ENCODE measurements at places on chromosomes 7 and 10. TPM values are rescaled to one million over a fixed set of nuclear protein-coding genes. Genes with fewer than 3 reads are reported as not detected.

The NCF1 gene
- total RNA-seq: under 0.01 TPM

The PDE6C gene
- total RNA-seq: not detected

The EVX1 gene
- total RNA-seq: not detected

The C1QL3 gene
- total RNA-seq: not detected

The HUS1 gene
- 19.9 TPM for total RNA-seq

The SYNPO2L gene
- total RNA-seq: under 0.01 TPM

The OR2A42 gene
- total RNA-seq: not detected

The FAM24B gene
- 4.4 TPM for total RNA-seq

The MYOZ1 gene
- total RNA-seq: not detected

The RPA3 gene
- 15.9 TPM for total RNA-seq

The PRTFDC1 gene
- 5.3 TPM for total RNA-seq

The ZNF398 gene
- 17.7 TPM for total RNA-seq

The ANKRD1 gene
- 27.7 TPM for total RNA-seq

The IL2RA gene
- total RNA-seq: not detected

The FUOM gene
- total RNA-seq: 5.1 TPM

GRCh38 chr7:44985033-44985695 lies 6.3 kb upstream of the MYO1G start:
- H3K4me1 ChIP-seq: peaks cover 37% of the 10 kb centered on the region
- peaks cover 42% of the 10 kb centered on the region for H3K36me3 ChIP-seq
- no peaks in the 10 kb centered on the region for H3K27me3 ChIP-seq
- H3K27ac ChIP-seq: peak overlapping the region; percentile 98

DNA sequence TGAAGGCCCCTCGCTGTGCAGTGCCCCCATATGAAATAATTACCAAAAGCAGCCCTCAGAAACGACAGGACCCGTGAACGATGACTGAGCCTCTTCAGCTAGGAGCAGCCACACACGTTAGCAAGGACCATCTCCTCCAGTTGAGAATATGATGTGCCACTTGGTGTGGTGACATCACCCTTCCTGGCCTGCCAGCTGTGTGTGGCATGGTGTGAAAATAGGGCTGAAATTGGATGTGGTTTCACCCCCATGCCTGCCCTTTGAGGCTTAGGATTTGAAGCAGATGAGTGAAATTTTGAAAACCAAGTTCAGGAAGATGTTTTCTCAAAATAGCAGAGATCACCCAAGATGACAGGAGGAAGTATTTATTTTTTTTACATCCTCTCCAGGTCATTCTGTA lies 49.1 kb upstream of the BTBD16 start:
- H3K36me3 ChIP-seq: no peaks in the 10 kb centered on the region
- H3K27ac ChIP-seq: no peak overlapping the region
- DNase-seq: no peak
- H3K4me3 ChIP-seq: no peak overlapping the region
- H3K27me3 ChIP-seq: no peaks in the 10 kb centered on the region

DNA sequence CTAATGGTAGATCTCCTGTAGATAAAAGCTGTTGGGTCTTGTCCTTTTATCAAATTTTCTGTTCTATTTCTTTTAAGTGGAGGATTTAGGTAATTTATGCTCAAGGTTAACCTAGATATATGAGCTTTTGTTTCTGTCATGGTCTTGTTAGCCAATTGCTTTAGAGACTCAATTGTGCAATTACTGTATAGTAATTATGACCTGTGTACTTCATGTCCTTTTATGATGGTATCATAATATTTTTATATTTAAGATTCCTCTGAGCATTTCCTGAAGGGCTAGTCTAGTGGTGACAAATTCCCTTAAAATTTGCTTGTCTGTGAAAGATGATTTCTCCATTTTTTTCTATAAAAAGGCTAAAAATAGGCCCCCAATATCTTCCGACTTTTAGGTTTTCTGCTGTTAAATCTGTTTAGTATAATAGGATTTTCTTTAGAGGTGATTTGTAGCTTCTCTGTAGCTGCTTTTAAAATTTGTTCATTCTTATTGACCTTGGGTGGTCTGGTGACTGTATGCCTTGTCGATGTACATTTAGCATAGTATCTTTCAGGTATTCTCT lies 5.4 kb upstream of the AKR1C3 start:
- no peak overlapping the region for H3K4me3 ChIP-seq
- no peak for DNase-seq
- H3K4me1 ChIP-seq: no peaks in the 10 kb centered on the region
- no peak overlapping the region for H3K27ac ChIP-seq

GRCh38 chr10:106866244-106866845 lies 298.2 kb downstream of the SORCS1 start:
- no peaks in the 10 kb centered on the region for H3K36me3 ChIP-seq
- no peak overlapping the region for H3K4me3 ChIP-seq
- no peak for DNase-seq
- no peaks in the 10 kb centered on the region for H3K27me3 ChIP-seq
- H3K27ac ChIP-seq: no peak overlapping the region

GRCh38 chr10:48476279-48476982 lies 128.4 kb downstream of the ARHGAP22 start:
- no peak overlapping the region for H3K4me3 ChIP-seq
- H3K4me1 ChIP-seq: peaks cover 8% of the 10 kb centered on the region
- H3K27ac ChIP-seq: no peak overlapping the region

- H3K4me3 ChIP-seq: no peak overlapping the region
- DNase-seq: no peak
- peaks cover 20% of the 10 kb centered on the region for H3K27me3 ChIP-seq
- H3K36me3 ChIP-seq: no peaks in the 10 kb centered on the region
These were observed 85.6 kb upstream of the KDM7A start for GRCh38 chr7:140262242-140262903.

- DNase-seq: peak; percentile 19
- H3K27ac ChIP-seq: no peak overlapping the region
- H3K4me1 ChIP-seq: peaks cover 10% of the 10 kb centered on the region
- H3K27me3 ChIP-seq: no peaks in the 10 kb centered on the region
These were observed 254.8 kb upstream of the PITRM1 start for GRCh38 chr10:3427347-3427746.

GRCh38 chr7:36472141-36472729 lies 82.6 kb downstream of the ANLN start:
- DNase-seq: no peak
- H3K4me3 ChIP-seq: no peak overlapping the region
- no peaks in the 10 kb centered on the region for H3K36me3 ChIP-seq
- H3K27ac ChIP-seq: no peak overlapping the region
- peaks cover 15% of the 10 kb centered on the region for H3K4me1 ChIP-seq

GRCh38 chr10:106836933-106837663 lies 327.4 kb downstream of the SORCS1 start:
- H3K4me3 ChIP-seq: no peak overlapping the region
- no peaks in the 10 kb centered on the region for H3K27me3 ChIP-seq
- no peak overlapping the region for H3K27ac ChIP-seq
- DNase-seq: no peak

- peak overlapping the region; percentile 87 for H3K27ac ChIP-seq
- peak; percentile 66 for DNase-seq
- H3K36me3 ChIP-seq: no peaks in the 10 kb centered on the region
- H3K4me1 ChIP-seq: peaks cover 46% of the 10 kb centered on the region
- no peaks in the 10 kb centered on the region for H3K27me3 ChIP-seq
- H3K4me3 ChIP-seq: no peak overlapping the region
These were observed 566.0 kb downstream of the SUGCT start for GRCh38 chr7:40700653-40701421.

GRCh38 chr10:11516431-11516746 lies 95.1 kb downstream of the USP6NL start:
- no peak for DNase-seq
- H3K4me1 ChIP-seq: peaks cover 1% of the 10 kb centered on the region
- H3K36me3 ChIP-seq: no peaks in the 10 kb centered on the region
- H3K27me3 ChIP-seq: no peaks in the 10 kb centered on the region
- H3K27ac ChIP-seq: no peak overlapping the region
- H3K4me3 ChIP-seq: no peak overlapping the region

DNA sequence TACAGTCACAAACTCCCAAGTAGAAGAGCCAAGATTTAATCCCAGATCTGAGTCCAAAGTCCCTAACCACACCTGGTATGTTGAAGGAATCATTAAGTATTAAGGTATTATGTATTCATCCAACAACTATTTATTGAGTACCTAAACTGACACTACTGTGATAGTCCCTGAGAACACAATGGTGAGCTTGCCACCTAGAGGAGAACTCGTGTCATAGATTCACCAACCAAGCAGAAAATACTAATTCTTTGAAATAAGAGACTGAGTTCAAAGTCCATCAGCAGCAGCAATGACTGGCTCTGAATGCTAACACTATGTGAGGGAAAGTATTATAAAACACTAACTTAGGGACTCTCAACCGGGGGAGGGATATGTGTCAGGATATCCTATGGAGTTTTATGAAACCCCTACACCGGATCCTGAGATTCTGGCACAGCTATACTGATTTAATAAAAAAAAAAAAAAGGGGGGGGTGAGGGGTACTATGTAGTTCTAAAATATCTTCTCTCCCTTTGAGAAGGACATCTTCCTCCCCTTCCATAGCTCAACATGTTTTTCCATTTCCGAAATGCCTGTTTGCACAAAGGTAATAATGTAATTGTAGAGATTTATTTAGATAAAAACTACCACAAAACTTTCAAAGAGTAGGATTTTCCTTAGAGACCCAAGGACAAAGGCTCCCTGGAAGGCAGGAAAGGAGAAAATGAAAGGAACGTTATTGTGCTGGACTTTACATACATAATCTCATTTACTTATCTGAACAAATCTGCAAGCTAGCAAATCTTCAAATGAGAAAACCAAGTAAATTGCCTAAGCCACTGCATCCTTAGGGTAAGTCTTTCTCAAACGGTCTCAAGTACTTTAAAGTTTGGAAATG lies 1.6 kb downstream of the NCOA4 start:
- H3K27ac ChIP-seq: peak overlapping the region; percentile 85
- peak overlapping the region; percentile 88 for H3K4me3 ChIP-seq
- peaks cover 60% of the 10 kb centered on the region for H3K4me1 ChIP-seq
- H3K36me3 ChIP-seq: no peaks in the 10 kb centered on the region
- H3K27me3 ChIP-seq: no peaks in the 10 kb centered on the region
- peak; percentile 75 for DNase-seq

DNA sequence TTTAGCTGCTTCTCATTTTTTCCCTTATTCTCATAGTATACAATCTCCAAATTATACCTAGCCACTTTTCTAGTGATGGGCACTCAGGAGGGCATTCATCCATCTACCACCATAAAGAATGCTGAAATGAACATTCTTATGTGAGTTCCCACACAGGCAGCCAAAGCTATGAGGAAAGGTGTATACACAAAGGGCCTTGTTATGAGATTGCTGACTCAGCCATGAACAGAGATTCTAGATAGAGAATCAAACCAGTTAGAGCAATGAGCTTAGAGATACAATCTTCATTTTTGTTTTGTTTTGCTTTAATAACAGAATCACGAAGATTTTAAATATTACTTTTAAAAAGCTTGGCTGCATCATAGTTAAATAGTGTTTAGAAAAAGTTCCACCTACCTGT lies 54.8 kb upstream of the TNKS2 start:
- H3K27ac ChIP-seq: no peak overlapping the region
- H3K27me3 ChIP-seq: peaks cover 19% of the 10 kb centered on the region
- DNase-seq: no peak
- H3K4me3 ChIP-seq: no peak overlapping the region
- no peaks in the 10 kb centered on the region for H3K36me3 ChIP-seq
- H3K4me1 ChIP-seq: no peaks in the 10 kb centered on the region

DNA sequence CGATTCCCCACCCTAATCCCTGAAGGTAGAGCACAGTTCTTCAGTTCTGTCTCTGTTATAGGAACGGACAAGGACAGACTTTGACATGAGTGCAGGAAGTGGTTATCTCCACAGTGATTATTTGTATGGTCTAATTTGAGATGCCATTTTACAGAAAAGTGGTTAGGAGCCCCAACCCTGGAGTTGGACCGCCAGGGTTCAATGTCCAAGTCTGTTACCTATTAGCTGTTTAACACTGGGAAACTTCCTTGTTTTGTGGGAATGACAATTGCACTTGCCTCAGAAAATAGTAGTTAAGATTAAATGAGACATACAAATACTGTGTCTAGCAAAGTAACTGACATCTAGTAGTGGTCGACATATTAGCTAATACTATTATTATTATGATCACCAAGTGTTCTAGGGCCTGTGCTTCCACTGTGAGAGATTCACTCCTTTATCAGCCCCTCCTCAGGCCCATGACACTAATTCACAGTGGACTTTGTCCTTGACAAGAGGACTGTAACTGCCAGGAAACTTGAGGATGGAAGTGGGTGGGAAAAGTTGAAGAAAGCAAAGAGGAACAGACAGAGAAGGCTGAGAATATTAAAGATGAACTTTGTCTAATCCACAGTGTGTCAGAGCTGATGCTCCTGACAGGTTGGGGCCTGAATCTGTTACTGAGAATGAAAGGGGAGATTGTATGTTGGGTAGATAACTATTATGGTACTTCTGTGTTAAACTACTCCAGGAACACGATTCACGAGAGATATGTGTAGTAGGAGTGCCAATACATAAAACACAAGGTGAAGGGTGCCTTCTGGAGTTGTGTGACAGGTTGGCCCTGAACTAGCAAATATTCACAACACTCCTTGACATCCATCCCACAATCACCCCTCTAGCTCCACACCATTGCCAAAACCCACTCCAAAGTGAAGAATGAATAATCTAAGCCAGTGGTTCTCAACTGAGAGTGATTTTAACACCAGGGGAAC lies 66.4 kb downstream of the TAC1 start:
- H3K27ac ChIP-seq: no peak overlapping the region
- DNase-seq: no peak
- H3K36me3 ChIP-seq: no peaks in the 10 kb centered on the region

- no peaks in the 10 kb centered on the region for H3K27me3 ChIP-seq
- DNase-seq: no peak
- no peaks in the 10 kb centered on the region for H3K4me1 ChIP-seq
- H3K36me3 ChIP-seq: peaks cover 9% of the 10 kb centered on the region
These were observed 60.2 kb downstream of the SGCE start for GRCh38 chr7:94595717-94596116.

- no peak overlapping the region for H3K27ac ChIP-seq
- H3K4me1 ChIP-seq: no peaks in the 10 kb centered on the region
- no peak for DNase-seq
- H3K36me3 ChIP-seq: no peaks in the 10 kb centered on the region
These were observed 252.9 kb downstream of the THSD7A start for GRCh38 chr7:11579141-11579540.

DNA sequence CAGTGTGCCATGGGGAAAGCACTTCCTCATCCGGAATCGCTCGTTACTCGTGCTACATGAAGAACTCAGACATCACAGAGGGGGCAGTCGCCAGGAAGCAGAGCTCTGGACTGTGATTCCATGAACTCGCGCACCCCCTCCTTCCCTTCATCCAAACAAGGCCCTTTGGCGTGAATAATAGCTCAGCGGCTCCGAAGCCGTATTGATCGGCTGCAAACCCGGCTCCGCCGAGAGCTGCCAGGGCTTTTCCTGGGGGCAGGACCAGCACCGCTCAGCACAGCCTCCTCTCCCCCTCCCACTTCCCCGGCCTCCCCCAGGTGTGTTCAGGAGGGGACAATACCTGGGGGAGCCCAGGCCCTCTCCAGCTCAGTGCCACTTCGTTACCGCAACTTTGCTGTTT lies 129.0 kb upstream of the TCF7L2 start:
- peak; percentile 42 for DNase-seq
- H3K4me3 ChIP-seq: no peak overlapping the region
- H3K36me3 ChIP-seq: no peaks in the 10 kb centered on the region
- H3K4me1 ChIP-seq: peaks cover 7% of the 10 kb centered on the region
- no peak overlapping the region for H3K27ac ChIP-seq
- no peaks in the 10 kb centered on the region for H3K27me3 ChIP-seq

- no peaks in the 10 kb centered on the region for H3K4me1 ChIP-seq
- peaks cover 21% of the 10 kb centered on the region for H3K27me3 ChIP-seq
- H3K27ac ChIP-seq: no peak overlapping the region
- no peaks in the 10 kb centered on the region for H3K36me3 ChIP-seq
- H3K4me3 ChIP-seq: no peak overlapping the region
These were observed 3.6 kb downstream of the FOXI2 start for GRCh38 chr10:127740596-127740995.
